ENCODE measurements at places on chromosomes 7 and 10. TPM values are rescaled to one million over a fixed set of nuclear protein-coding genes. Genes with fewer than 3 reads are reported as not detected.
A peak's percentile ranks its signal among the peaks of the same experiment; 100 is the strongest.

Gene INHBA
- total RNA-seq = 5.8 TPM

- H3K4me1 ChIP-seq = peaks cover 2% of the 10 kb centered on the region
- no peak overlapping the region for H3K4me3 ChIP-seq
- H3K27me3 ChIP-seq = no peaks in the 10 kb centered on the region
- no peak for DNase-seq
- no peak overlapping the region for H3K27ac ChIP-seq
These were observed 137.1 kb downstream of the BMPER start for GRCh38 chr7:34042406-34042805.

GRCh38 chr10:47034441-47035051, 123.3 kb downstream of the PTPN20 start:
- no peaks in the 10 kb centered on the region for H3K27me3 ChIP-seq
- DNase-seq = no peak
- H3K4me3 ChIP-seq = no peak overlapping the region

- DNase-seq = no peak
- H3K4me1 ChIP-seq = peaks cover 1% of the 10 kb centered on the region
- no peak overlapping the region for H3K4me3 ChIP-seq
- H3K36me3 ChIP-seq = no peaks in the 10 kb centered on the region
- no peaks in the 10 kb centered on the region for H3K27me3 ChIP-seq
These were observed 15.4 kb downstream of the STAM start for GRCh38 chr10:17659365-17659764.

DNA sequence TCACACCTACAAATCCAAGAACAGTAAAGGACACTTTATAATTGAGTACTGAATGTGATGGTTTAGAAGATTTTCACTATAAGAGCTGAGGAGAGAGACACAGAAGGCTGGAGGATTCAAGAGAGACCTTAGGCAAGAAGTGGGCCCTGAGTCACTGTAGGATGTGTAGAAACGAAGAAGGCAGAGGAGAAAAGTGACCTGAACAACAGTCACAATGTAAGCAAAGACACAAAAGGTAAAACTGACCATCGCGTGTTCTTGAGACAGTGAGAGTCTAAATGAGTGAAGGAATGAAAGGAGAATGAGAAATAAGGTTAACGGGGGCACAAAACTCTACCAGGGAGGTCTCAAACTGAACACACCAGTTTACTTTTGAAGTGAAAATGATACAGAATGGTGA, 298.2 kb upstream of the LRGUK start:
- no peak overlapping the region for H3K27ac ChIP-seq
- DNase-seq = no peak
- no peaks in the 10 kb centered on the region for H3K36me3 ChIP-seq
- H3K4me3 ChIP-seq = no peak overlapping the region
- no peaks in the 10 kb centered on the region for H3K27me3 ChIP-seq

DNA sequence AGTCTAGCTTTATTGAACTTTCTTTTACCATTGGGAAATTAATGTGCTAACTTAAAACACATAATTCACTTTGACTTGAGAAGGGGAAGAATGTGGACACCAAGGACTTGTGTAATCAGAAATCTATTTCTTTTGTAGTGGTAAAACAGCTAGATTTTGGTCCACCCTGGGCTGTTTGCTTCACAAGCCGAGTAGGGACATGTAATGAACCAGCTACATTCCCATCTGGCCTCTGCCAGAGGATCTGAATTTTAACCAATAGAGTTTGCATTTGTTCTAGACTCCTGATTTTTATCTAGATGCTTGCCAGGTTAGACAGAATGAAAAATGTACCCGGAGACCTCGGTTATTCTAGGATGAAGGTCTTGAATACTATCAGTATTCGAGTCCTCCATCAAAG, 1.9 kb downstream of the CACNB2 start:
- H3K27me3 ChIP-seq = no peaks in the 10 kb centered on the region
- H3K4me1 ChIP-seq = no peaks in the 10 kb centered on the region
- H3K4me3 ChIP-seq = no peak overlapping the region
- peak overlapping the region; percentile 99 for H3K27ac ChIP-seq
- DNase-seq = no peak
- no peaks in the 10 kb centered on the region for H3K36me3 ChIP-seq

DNA sequence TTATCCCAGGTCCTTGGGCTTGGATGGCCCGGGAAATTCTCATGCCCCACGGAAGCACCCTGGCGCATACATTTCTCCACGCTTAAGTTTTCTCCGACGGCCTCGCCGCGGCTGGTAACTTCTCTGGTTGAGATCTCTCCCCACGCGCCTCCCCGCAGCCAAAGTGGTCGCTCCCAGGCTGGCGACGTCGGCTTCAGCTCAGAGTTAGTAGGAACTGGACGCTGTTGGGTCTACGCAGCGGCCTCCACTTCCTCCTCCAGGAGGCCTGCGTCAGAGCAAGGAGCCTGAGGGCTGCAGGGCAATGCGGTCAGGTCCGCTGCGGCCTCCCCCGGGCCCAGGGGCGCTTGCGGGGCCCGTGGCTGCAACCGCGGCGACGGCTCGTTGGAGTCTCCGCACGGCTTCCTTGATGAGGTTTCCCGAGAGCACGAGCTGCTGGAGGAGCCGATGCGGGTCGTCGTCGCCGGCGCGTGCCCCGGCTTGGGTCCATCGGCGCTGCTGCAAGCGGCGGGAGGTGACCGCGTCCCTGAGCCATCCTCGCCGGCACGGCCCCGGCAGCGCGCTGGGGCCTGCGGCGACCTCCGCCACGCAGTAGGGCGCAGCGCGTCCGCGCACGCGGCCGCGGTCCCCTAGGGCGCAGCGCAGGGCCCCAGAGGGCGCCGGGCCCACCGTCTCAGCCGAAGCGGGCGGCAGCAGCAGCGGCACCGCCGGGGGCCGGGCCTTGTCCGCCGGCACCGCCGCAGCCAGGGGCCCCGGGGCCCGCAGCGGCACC, 744 bp downstream of the FRAT2 start:
- peaks cover 8% of the 10 kb centered on the region for H3K4me1 ChIP-seq
- H3K27me3 ChIP-seq = no peaks in the 10 kb centered on the region
- peak; percentile 52 for DNase-seq
- H3K4me3 ChIP-seq = peak overlapping the region; percentile 94

Data from ovary (tissue), 10 donors.